ENCODE measurements at places on chromosomes 5 and 9.

GRCh38 chr9:75002422-75003023 is 25.6 kb downstream of the CARNMT1 start:
- DNase-seq: no peak

GRCh38 chr5:159218595-159219023 is 9.3 kb upstream of the RNF145 start:
- no peak for DNase-seq

GRCh38 chr9:134917431-134918373 is at the start of gene FCN1:
Gene FCN1, minus strand, starts transcription at chr9:134917912. Its CDS starts 41 bp downstream, at chr9:134917871.
- DNase-seq: peak; percentile 60

GRCh38 chr5:107605596-107606125 is 65.1 kb downstream of the EFNA5 start:
- DNase-seq: no peak

DNA sequence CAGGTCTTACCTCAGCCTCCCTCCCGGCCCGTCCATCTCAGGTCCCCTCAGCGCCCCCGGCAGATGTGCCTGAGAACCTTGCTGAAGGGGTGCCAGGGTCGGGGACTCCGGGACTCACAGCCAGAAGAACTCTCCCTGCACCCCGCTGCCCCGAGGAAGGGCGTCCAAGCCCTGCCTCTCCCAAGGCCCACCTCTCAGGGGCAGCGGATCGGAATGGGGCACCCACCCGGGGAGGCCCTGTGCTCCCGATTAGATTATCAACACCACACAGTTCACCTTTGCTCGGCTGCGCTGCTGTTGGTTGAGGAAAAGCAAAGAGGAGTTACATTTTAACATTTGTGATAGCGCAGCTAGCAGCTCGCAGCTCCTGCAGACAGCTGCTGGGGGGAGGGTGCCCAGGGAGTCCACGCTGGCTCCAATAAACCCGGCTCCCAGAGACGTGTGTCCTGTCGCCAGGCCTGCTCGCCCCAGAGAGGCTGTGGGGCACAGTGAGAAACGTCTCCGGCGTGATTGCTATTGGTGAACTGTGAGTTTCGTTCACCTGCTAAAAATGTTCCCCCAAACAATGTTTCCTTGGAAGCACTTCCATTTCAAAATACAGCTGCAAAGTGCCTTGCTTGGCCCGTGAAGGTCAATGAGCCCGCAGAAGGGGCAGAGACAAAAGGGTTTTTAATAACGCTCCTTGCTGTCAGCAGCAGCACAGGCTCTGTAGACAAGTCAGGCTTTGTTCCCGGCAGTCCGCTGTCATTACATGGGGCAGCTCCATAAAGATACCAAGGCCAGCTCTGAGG is 18.6 kb upstream of the SLC6A19 start:
- no peak for DNase-seq

DNA sequence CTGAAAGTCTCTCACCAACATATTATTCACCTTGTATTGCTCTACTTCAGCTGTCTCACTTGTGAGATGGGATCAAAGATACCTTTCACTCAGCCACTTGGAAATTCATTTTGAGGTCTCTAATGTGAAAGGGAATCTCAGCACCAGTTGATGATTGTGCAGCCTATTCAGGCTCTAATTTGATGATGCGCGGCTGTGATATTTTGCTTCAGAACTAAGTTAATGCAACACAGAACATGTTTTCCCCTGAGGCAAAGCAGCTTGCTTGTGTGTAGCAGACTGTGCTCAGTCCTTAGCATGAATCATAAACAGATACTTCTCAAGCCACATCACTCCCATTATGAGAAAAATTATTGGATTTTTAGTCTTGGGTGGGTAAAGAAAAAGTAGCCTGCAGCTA is 378.8 kb downstream of the OSTF1 start:
- DNase-seq: no peak

DNA sequence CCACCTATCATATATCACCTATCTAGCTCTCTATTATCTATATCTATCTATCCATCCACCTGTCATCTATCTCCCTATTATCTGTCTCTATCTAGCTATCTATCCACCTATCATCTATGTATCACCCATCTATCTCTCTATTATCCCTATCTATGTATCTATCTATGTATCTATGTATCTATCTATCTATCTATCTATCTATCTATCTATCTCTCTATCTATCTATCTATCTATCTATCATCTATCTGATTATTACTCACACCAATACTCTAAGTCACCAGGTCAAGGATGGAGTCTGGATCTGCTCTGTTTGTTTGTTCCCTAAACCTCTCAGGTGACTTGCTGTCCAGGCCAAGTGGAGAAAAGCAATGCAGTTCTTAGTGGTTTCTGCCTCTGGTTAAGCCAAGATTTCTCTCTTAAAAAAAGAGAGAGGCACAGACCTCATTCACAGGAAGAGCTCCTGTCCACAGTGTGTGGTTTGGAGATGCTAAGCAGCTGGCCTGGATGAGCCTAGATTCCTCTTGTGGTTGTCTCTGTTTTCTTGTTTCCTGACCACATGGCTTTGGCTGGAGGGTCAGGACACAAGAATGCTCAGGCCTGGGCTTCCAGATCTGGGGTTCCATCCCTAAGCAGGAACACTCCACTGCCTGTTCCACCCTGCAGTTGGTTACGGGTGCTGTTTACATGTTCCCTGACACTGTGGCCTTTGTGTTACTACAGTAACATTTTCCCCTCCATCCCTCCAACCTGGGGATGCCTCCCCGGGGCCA is 133.4 kb downstream of the PHF2 start:
- no peak for DNase-seq

DNA sequence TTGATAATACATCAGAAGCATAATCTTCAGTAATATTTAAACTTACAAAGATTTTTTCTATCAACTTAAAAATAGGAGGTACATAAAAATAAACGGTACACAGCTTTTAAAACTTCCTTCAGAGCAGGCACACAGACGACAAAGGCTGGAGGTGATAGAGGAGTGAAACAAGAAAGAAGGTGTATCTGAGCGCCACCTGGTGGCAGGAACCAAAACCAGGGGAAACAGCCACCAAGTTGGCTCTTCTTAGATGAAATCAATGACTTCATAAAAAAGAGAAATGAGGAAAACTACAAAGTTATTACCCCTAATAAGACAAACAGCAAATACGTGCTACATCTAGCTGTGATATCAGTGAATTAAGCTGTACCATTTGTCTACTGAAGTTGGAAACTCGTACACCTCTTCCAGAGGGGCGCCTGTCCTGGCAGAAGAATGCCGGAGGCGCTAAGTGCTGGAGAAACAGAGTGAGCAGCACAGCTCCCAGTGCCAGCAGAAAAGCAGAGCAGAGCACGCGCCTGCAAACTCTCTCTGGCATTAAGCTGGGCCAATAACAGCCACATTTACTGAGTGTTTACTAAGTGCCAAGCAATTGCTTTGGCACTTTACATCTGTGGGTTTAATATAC is 85.9 kb downstream of the SETX start:
- no peak for DNase-seq

GRCh38 chr5:125461641-125462072 is 715.2 kb upstream of the ZNF608 start:
- no peak for DNase-seq

DNA sequence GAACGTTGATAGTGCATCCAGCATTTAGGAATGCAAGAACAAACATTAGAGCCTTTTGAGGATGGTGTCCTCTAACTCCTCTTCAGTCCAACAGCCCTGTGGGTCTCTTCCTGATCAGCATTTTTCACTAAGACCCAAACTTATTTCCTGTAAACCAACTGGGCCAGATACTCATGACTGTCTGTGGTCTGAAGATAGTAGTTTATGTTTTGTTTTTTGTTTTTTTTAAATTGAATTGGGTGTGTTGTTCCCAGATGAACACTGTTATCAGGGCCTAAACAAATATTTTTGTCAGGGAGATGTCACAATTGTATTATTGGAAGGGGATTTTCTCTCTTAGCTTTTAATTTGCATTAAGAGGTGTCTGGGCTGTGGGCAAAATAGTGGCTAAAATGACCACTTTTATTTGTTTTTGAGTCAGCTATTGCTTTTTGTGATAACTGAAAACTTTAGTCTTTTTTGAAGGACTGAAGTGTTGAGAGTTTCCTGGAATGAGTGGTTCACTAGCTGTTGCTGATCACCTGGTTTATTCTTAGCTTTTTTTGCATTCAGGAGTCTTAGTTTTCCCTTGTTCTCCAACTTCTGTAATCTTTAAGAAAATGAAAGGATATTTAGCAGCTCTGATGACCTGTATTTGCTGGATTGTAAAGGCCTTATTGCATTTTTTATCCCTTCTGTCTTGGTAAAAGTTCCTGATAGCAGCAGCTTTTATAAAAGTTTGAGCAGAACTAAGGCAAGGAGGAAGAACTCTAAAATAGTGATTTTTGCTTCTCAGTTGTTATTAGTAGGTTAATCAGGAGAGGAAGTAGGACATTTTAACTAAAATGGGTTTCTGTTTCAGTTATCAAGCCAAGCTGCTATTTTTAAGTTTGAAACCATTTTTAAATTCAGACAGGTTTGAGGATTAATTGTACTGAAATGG is 5.5 kb downstream of the MAN2A1 start:
- no peak for DNase-seq

DNA sequence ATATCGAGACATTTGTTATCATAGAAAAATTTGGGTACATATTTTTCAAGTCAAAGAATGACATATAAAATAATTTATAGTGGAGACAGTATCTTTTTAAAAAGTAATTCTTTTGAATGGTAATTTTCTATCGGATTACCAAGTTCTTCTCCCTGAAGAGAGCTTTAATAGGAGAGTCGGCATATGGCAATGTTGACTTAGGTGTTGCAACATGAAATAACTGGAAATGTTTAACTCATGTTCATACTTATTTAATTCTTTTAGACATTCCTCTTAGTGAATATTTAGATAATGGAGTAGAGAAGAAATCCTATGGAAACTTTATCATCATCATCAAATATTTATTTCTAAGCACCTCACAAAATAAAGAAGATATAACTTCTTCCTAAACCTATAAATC is 118.2 kb upstream of the CTNND2 start:
- no peak for DNase-seq

GRCh38 chr5:141017943-141018342 is 33.2 kb upstream of the PCDHB1 start:
- no peak for DNase-seq

DNA sequence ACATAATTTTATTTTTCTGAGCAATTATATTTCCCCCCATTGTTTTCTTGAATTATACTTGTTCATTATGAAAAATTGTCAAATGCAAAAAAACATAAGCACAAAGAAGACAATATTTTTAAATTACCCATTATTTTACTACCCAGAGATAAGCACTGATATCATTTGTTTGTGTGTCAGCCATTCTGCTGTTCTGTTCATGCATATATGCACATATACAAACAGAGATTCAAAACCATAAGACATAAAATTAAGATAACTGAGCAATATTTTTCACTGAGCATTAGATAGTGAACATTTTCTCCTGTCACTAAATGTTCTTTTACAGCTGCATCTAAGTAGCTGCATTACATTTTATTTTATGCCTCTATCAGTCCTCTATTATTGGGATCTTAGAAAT is 35.6 kb downstream of the PAM start:
- DNase-seq: no peak

DNA sequence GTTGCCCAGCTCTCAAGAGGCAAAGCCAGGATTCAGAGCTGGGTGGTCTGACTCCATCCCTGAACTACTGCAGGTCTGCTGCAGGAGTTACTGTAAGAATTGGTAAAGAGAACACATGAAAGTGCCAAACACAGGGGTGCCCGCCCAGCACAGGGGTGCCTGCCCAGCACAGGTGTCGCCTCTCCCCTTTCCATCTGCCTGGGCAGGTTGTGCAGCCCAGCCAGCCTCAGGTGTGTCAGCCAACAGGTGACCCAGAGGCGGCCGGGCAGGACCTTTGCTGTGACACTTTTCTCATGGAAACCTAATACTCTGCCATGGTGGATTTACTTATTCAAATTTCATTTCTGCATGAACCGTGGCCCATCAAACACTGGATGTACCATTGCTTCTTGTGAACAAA is 289.7 kb upstream of the IRX4 start:
- DNase-seq: no peak

GRCh38 chr5:56301069-56301468 is 67.9 kb upstream of the ANKRD55 start:
- DNase-seq: no peak

DNA sequence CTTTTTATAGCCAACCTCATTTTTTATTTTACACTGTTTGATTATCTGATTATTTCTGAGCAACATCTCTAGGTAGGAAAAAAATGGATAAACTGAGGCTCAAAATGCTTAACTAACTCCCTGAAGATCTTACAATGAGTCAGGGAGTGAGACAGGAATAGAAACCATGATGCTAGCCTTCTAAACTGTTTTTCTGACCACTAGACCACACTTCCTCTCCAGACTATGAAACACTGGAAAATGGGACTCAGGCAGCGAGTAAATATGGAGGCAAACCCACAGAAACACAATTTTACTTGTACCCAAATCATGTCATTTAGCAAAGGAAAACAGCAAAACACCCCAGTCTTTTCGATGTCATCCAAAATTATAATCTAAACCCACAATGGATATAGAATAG is 129.9 kb upstream of the ANKH start:
- DNase-seq: no peak

All from upper lobe of right lung (tissue), 1 donor.